ENCODE measurements at places on chromosomes 3 and 15. TPM values are rescaled to one million over a fixed set of nuclear protein-coding genes. Genes with fewer than 3 reads are reported as not detected.

SCG5 gene
- 91.9 TPM for total RNA-seq

DNA sequence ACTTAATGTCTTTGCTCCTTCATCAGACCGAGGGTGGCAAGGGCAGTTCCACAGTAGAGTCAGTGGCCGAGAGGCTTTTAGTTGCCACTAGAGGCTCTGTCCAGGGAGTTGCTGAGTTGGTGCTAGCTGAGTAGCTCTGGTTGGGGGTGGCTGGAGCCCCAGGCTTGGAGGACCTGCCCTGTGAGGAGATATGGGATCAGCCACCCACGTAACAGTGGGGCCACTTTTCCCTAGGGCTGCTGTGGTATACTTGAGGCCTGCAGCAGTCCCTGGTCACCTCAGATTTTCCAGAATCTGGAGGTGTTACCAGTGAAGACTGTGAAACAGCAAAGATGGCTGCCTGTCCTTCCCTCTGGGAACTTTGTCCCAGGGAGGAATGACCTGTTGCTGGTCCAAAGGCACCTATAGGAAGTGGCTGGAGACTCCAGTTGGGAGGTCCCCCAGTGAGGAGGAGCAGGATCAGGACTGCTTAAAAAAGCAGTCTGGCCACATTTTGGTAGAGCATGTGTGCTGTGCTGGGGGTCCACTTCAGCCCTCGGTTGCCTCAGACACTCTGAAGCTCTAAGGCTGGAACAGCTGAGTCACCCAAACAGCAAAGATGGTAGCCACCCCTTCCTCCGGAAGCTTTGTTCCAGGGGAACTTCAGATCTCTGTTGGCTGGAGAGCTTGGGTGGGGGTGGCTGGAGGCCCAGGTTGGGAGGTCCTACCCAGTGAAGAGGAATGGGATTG, 72.9 kb downstream of the AKAP13 start:
- peak; percentile 55 for DNase-seq

DNA sequence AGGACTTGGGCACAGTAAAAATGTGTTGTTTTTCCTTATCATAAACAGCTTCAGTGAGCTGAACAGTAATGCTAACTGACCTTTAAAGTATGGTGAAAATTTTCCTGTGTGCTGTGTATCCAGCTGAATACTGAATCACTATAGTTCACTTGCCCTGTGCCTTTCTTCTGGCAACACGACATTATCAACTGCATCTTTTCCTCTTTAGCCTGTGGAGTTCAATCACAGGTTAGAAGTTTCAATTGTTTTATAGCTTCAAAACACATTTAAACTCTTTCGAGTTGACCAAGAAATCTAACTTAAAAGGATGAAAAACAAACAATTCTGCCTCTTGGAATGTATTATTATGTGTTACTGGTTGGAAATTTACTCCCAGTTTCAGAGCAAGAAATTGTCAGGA, 1120.7 kb upstream of the ALCAM start:
- DNase-seq = no peak

GRCh38 chr15:61742591-61742990, 317.7 kb downstream of the VPS13C start:
- DNase-seq = no peak

GRCh38 chr3:188421151-188421821, 267.3 kb downstream of the LPP start:
- DNase-seq = peak; percentile 89

DNA sequence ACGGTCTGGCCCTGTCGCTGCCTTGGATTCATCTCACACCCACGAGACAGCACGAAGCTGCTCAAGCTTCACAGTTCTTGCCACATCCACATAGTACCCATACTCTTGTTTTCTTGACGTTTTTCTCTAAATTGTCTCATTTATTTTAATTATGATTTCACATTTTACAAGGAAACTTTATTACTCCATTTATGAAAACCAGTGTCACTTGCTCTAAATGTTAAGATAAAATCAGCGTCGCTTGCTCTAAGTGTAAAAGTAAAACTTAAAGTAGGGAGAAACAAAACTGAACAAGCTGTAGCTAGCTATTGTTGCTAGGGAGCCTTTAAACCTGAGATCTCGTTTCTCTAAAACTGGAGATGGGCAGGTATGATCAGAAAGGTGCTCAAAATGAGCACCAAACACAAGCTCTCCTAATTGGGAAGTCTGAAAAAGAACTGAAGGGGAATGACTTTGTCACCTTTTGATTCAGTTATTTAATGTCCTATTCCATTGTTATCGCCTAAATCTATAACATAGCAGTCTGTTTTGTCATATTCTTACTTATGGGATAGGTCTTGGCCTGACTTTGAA, 680 bp downstream of the IFT122 start:
- DNase-seq = no peak

DNA sequence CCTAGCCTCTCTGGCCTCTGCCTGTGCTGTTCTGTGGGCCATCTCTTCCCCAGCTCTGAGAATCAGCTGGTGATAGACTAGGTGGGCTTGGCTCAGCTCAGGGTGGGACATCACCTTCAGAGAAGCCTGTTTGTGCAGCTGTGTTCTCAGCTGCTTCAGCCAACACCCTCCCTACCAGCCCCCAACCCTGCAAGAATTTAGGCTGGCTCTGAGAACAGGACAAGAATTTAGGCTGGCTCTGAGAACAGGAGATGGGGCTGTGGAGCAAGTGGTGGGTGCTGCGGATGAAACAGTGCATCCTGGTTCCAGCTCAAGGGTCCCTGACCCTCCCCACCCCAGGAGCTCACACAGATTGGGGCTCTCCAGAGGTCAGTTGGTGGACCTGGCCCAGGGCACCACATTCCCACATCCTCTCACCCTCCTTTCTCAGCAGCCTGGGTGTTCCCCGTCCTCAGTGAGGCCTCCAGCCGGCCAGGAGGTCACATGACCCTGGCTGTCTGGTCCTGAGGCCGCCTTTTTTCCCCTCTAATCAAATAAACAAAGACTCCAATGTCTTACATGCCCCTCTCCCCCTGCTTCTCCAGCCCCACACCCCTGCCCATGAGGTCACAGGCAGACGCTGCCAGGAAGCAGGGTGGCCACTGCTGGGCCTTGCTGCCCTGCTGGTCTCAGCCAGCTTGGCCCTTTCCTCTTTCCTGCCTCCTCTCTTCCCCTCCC, 14.9 kb downstream of the PLEKHO2 start:
- DNase-seq = peak; percentile 91

RTP3 gene
- not detected for total RNA-seq

SNTN gene
- total RNA-seq = not detected

DNA sequence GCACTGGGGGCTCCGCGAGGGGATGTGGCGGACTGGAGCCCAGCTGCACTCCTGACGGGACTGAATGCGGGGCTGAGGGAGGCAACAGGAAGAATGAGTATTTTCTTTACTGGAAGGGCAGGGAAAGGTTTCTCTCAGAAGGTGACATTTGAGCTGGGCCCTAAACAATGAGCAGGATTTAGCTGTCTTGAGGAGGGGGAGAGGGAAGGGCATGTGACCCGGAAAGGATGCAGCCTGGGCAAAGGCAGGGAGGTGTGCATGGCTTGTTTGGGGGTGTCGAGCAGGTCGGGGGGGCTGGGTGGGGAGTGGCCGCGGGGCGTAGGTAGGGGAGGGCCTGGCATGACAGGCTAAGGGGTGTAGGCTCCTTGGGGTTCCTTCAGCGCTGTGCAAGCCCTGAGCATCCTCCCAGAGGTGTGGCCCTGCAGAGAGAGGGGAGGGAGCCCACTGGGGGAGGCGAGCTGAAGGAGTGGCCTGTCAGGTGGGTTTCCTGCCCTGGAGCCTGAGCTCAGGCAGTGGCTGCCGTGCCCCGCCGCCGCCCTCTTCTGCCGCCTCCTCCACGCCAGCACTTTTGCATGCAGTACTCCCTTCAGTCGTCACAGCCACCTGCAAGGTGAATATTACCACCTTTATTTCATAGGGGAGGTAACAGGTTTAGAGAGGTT, 17.2 kb upstream of the ANKDD1A start:
- no peak for DNase-seq

GRCh38 chr3:142968319-142969025, 5.0 kb upstream of the PAQR9 start:
- DNase-seq = no peak

Data from RPMI7951 (cell line).